ENCODE measurements at places on chromosomes 3 and 15.

DNA sequence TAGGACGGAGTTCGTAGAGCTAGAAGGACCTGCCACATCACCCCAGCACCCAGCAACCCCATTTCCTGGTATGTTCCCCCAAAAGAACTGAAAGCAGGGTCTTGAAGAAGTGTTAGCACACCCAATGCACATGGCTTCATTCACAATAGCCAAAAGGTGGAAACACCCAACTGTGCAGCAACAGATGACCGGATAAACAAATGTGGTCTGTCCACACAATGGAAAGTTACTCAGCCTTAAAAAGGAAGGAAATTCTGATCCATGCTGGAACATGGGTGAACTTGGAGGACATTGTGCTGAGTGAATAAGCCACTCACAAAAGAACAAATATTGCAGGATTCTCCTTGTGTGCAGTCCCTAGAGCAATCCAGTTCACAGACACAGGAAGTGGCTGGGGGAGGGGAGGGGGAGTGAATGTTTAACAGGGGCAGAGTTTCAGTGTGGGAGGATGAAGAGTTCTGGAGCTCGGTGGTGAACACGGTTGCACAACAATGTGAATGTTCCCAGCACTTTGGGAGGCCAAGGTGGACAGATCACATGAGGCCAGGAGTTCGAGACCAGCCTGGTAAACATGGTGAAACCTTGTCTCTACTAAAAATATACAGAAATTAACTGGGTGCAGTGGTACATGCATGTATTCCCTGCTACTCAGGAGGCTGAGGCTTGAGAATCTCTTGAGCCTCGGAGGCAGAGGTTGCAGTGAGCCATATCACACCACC is 157.5 kb downstream of the NUP210 start:
- no peak for DNase-seq

DNA sequence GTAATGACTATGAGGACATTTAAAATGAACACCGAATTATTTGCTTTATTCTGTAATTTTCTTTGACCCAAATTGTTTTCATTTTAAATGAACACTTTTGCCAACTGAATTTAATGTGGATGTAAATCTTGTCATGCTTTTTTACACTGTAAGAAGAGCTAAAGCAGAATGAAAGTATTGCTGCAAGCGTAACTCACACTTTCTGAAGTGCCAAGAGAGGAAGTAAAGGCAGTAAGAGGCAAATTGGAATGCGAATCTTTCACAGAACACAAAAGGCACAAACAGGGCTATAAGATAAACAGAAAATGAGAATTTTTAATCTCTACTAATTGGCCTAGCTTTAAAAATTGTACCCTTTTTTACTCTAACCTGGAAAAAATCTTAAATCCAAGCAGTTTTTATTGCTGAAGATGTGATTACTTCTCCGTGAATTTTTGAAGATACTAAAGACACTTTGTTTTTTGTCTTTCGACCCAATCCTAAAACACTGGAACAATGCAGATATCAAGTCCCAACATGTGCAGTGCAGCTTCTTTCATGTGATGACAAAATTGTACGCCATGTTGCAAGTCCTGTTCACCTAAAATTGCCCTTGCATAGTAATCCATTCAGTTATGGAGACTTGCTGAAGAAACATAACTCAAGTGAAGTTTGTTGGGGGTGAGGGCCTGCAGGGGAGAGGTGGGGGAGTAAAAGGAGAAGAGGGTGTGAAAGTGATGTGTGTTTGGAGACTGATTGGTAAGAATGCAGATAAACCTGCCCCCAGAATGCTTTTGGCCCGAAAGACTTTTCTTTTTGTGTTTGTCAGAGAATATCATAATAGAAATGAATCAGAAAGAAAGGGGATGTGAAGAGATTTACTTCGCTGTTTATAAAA is 1.4 kb downstream of the ARID3B start:
- DNase-seq: no peak

- no peak for DNase-seq
Measured at GRCh38 chr15:99430881-99431401, 134.8 kb upstream of the MEF2A start.

DNA sequence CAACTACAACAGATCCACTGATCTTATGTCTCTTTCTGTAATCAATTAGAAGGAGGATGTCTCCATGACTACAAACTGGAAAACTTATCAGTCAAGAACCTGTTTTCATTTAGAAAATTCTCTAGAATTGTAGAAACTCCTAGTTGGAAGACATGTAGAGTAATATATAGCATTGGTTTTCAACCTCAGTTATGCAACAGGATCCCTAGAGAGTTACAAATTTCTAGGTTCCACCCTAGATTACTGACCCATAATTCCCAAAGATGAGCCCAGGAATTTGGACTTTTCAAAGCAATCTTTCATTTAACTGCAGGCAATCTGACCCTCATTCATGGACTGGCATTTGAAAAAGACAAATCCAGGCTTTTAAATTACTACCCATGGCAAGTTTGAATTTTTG is 116.9 kb upstream of the RAP2B start:
- DNase-seq: no peak

DNA sequence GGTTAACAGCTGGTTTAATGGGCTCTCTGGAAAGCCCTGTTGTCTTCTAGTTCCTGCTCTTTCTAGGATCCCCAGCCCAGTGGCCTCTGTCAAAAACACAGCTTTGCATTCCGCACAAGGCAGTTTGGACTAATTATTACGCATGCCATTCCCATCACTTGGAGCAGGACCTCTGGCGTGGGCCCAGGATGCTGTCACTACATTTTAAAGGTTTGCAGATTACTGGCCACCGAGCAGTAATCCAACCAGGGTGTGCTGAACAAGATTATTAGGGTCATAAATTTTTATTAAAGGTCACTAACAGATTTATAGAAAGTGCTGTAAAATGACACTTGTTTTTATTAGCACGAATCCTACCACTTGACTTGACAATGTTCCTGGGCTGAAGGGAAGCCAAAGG is 143.6 kb upstream of the SLC6A11 start:
- DNase-seq: no peak

DNA sequence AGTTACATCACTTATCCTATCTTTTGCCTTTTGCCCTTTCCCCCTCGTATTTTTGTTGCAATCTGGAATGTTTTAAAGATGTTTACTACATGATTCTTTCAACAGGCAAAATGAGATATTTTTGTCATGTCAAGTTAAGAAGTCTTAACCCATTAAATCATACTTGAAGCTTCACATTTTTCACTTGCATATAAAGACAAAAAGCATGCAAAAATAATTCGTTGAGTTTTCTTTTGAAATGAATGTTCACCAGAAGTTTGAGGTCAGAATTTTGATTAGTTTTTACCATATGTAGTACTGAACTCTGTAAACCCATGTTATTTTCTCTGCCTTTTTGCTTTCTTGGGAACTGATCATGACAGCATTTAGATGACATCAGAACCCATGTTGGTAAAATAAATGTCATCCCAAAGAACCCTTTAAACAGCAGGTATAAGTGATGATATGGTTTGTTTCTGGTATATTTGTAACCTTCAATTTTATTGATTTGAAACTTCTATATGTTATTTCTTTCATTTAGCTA is 188.5 kb downstream of the GHSR start:
- DNase-seq: no peak

DNA sequence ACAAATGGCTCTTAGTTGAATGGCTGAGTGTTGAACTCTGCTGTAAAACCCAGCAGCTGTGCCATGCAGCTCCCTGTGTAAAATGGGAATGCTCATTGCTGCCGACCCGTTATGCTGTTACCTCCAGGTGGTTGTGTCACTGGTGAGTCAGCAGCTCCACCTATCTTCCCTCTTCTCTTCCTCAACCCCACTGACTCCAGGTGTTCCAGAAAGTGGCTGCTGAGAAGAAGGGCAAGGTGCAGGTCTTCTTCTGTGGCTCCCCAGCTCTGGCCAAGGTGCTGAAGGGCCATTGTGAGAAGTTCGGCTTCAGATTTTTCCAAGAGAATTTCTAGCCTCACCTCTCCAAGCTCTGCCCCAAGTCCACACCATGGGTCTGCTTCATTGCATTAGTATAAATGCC is 41.9 kb downstream of the NOX5 start:
- DNase-seq: no peak

GRCh38 chr15:69072906-69073305 is 58.4 kb downstream of the NOX5 start:
- DNase-seq: no peak

GRCh38 chr15:44314512-44314911 is 26.0 kb downstream of the GOLM2 start:
- DNase-seq: no peak

DNA sequence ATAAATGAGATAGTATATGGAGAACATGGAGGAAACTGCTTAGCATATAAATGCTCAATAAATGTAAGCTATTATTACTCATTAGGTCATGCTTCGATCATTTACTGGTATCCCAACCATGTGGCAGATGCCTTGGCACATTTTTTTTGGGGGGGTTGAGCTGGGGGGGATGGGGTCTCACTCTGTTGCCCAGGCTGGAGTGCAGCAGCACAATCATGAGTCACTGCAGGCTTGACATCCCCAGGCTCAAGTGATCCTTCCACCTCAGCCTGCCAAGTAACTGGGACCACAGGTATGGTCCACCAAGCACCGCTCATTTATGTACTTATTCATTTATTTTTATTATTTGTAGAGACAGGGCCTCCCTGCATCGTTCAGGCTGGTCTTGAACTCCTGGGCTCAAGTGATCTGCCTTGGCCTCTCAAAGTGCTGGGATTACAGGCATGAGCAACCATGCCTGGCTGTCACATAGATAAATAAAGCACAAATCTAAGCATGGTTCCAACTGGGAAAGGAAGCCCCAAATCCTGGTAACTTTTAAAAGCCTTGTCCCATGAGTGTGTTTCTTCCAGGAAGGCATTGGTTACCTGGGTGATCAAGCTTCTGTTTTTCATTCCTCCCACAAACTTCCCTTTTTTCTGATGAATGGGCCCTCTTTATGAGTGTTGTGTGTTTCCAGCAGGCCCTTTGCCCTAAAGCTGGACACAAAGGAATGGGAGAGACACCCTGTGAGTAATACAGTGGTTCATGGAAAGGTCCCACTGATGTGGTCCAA is 147.4 kb upstream of the UMPS start:
- DNase-seq: no peak

GRCh38 chr3:17092583-17092933 is 207.8 kb downstream of the PLCL2 start:
- DNase-seq: no peak

- DNase-seq: no peak
Measured at GRCh38 chr3:169695031-169695430, 31.5 kb upstream of the MECOM start.

DNA sequence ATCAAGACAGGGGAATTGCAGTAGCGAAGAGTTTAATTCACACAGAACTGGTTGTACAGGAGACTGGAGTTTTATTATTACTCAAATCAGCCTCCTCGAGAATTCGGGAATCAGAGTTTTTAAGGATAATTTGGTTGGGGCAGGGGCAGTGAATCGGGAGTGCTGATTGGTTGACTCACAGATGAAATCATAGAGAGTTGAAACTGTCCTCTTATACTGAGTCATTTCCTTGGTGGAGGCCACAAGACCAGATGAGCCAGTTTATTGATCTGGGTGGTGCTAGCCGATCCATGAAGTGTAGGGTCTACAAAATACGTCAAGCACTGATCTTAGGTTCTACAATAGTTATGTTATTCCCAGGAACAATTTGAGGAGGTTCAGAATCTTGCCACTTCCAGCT is 5.3 kb upstream of the ZNF770 start:
- no peak for DNase-seq

GRCh38 chr3:42908675-42909074 is 2.7 kb downstream of the ZNF662 start:
- DNase-seq: no peak

DNA sequence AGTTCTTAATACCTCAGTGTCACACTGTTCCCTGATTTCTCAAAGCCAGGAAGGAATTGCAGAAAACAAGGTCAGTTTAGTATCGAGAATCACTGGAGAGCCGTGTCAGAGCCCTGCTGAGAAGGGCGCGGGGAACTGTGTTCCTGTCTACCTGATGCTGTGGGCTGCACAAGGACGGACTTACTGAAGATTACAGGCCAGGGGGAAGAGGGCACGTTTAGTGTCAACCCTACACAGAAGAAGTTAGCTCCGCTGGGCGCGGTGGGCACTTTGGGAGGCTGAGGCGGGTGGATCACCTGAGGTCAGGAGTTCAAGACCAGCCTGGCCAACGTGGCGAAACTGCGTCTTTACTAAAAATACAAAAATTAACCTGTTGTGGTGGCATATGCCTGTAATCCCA is 104.1 kb downstream of the APBA2 start:
- no peak for DNase-seq

- no peak for DNase-seq
Measured at GRCh38 chr15:50463423-50464358, 39.5 kb downstream of the USP8 start.

DNA sequence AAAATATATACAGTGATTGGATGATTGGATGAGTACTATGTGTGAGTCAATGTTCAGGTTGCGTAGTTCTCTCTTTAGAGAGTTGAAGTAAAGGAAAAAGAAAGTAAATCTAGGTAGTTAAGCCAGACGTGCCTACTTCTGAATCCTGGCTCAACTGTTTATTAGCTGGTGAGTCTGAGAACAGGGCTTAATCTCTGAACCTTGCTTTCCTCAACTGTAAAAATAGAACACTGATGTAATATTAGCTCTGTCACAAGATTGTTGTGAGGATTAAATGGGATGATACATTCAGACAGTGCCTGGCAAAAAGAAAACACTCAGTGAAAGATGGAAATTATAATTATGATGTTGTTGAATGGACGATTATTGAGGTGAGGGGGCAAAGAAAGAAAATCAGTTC is 413.4 kb downstream of the MAGI1 start:
- no peak for DNase-seq
